Hematopoietic multipotent progenitor cell treated with erythropoietin and hydrocortisone succinate and interleukin-3 and kit ligand, for 6 days (in vitro differentiated cells): ENCODE measurements at places on chromosomes 16 and 17.

GRCh38 chr16:88821168-88821850, 9.6 kb upstream of the APRT start:
- no peak for DNase-seq

DNA sequence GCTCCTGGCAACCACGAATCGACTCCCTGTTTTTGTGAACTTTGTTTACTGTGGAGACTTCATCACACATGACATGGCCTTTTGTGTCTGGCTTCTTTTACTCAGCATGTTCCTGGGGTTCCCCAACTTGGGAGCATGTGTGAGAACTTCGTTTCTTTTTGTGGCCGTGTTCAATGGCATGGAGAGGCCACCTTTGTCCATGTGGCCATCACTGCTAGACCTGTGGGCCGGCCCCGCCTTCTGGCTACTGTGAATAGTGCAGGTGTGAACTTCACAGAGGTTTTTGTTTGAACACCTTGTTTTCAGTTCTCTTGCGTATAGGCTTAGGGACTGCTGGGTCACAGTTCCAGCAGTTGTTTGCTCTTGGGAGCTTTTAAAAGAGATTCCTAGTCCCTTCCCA, 5.7 kb upstream of the SLC38A8 start:
- DNase-seq: no peak

DNA sequence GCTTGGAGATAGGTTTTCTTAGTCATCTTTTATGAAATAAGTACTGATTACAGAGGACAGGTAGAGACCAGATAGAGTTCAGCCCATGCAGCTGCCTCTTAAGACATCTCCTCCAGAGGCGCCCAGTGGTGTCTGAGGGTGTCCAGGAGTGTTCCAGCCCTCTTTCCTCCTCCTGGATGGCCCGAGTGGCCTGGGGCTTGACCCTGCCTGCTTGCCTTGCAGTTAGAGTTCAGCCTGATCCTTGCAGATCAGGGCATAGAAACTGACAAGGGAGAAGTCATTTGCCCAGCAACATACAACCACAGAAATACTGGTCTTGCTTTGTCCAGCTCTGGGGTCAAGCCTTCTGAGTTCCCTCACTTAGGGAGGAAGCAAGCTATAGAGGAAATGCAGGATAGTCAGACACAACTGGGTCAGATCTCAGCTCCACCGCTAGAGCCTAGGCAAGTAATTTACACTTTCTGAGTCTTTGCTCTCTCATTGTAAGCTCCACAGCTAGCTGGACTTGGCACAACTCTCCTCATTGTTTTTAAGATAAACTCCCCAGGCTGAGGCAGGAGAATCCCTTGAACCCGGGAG, 3.6 kb upstream of the CCL1 start:
- DNase-seq: no peak

GRCh38 chr17:75153780-75154194, 525 bp downstream of the JPT1 start:
- peak; percentile 39 for DNase-seq

DNA sequence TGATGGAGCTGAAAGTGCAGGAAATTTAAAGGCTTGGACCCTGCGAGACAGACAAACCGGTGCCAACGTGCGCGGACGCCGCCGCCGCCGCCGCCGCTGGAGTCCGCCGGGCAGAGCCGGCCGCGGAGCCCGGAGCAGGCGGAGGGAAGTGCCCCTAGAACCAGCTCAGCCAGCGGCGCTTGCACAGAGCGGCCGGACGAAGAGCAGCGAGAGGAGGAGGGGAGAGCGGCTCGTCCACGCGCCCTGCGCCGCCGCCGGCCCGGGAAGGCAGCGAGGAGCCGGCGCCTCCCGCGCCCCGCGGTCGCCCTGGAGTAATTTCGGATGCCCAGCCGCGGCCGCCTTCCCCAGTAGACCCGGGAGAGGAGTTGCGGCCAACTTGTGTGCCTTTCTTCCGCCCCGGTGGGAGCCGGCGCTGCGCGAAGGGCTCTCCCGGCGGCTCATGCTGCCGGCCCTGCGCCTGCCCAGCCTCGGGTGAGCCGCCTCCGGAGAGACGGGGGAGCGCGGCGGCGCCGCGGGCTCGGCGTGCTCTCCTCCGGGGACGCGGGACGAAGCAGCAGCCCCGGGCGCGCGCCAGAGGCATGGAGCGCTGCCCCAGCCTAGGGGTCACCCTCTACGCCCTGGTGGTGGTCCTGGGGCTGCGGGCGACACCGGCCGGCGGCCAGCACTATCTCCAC, at the start of gene NOG:
Gene NOG (plus strand): TSS at position 54 of the 674 bp plus-strand sequence. CDS start 525 bp downstream, at position 579.
- DNase-seq: peak; percentile 53

- DNase-seq: no peak
These were observed 83.3 kb downstream of the HS3ST3A1 start for GRCh38 chr17:13518261-13519000.

GRCh38 chr16:85349365-85350145, 237.3 kb upstream of the CIBAR2 start:
- DNase-seq: no peak

DNA sequence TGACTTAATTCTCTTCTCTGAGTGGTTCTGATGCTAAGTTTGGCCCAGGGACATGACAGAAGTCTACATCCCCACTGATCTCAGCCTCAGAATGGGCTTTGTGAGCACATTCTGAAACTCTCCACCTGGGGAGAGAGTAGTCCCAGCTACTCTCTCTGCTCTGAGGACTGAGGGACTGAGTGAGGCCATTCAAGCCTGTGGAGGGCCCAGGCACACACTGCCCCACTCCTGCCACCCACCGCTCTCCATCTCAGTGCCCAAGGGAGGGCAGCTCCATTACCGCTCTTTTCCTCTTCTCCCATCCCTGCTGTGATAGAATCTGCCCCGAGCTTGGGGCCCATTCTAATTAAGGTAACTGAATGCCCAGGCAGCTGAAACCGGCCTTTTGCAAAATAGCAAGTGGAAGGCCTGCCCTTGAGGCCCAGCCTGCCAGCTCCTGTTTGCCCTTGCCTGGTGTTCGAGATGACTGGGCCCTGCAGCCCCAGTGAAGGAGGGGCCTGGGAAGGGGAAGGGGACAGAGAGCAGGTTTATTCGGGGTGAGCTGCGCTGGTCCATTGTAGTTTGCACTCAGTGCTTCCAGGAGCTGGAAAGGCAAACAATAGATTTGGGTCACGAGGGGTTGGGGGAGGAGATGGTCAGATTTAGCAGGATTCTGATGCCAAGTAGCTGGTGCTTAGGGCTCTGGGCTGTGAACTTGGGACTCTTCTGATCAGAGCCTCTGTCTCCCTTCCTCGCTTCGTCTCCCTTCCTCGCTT, 76.2 kb downstream of the RAB11FIP4 start:
- no peak for DNase-seq

- no peak for DNase-seq
These were observed 8.3 kb downstream of the SLC7A6 start for GRCh38 chr16:68272507-68273209.

DNA sequence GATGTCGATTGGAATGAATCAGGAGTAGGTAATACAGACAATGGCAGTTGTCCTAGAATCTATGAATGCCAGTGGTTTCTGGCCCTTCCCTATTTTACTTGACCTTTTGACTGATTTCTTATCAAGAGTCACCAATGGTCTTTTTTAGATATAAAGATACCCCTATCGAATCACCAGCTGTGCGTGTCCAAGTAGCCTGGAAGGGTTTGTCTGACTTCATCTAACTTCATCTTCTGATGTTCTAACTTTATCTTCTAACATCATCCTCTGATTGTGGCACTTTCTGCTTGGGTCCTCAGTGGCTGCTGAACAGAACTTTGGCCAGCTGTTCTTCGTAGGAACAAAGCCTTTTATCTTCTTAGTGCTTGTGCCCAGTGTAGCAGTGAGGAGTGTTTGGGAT, 129.7 kb downstream of the MSI2 start:
- peak; percentile 37 for DNase-seq

- no peak for DNase-seq
These were observed 57.7 kb downstream of the CDH11 start for GRCh38 chr16:65064131-65064530.

GRCh38 chr16:86396422-86396821, 113.9 kb upstream of the FOXF1 start:
- DNase-seq: no peak

DNA sequence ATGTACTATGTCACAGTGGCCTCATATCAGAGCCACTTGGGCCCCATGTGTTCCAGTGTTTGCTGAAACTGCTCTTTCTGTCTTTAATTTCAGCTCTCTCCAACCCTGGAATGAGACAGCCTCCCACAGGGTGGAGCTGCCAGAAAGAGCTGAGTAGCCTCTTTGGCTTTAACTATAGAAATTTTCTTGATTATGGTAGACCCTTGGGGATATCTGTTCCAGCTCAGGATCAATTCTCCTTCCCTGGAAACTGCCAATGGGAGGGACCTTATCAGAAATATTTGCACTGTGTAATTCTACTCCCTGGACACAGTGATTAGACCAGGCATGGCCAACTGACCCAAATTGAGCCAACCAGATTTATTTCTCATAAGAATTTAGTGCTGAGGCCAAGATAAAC, 39.0 kb upstream of the KDM8 start:
- DNase-seq: no peak

DNA sequence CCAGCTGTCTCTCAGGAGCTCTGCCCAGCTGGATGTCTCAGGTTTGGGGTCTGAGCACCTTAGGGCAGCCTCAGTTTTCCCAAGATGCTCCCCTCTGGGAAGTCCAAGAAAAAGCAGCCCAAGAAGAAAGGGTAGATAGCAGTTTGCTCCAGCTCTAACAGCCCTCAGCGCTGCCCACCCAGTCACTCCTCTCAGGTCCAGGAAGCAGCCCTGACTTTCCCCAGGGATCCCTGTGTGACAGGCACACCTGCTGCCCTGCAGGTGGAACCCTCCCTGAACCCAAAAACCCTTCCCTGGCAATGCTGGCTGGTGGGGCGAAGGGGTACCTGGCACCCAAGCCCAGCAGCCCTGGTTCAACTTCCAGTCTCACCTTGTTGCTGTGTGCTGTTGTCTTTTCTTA, 48.1 kb downstream of the BEAN1 start:
- DNase-seq: no peak

GRCh38 chr17:48053758-48054237, 5.6 kb downstream of the NFE2L1 start:
- DNase-seq: no peak

DNA sequence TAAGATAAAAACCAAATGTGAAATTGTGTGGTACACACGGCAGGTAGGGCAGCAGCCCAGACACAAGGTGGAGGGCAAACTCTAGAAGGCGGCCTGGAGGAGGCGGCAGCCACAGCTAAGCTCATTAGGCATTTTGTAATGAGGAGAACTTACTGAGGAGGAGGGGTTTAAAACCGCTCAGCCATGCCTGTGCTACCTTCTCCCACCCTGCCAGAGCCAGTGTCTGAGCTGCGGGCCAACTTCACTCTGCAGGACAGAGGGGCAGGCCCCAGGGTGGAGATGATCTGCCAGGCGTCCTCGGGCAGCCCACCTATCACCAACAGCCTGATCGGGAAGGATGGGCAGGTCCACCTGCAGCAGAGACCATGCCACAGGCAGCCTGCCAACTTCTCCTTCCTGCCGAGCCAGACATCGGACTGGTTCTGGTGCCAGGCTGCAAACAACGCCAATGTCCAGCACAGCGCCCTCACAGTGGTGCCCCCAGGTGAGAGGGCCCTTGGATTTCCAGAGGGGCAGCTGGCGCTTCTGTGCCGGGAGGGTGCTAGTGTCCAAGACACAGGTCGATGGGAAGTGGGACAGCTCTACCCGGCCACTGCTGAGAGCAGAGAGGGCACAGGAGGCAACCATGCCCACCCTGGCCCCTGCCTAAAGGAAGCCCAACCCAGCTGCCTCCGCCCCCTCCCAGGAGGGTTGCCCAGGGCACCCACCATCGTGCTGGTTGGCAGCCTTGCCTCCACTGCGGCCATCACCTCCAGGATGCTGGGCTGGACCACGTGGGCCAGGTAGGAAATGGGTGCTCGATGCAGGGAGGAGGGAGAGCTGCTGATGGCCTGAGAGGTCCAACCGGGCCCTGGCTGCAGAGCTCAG, 4.3 kb upstream of the SYNGR2 start:
- DNase-seq: no peak

GRCh38 chr17:62657145-62657665, 29.7 kb downstream of the MRC2 start:
- DNase-seq: no peak

- DNase-seq: peak; percentile 97
These were observed at the start of gene ST3GAL2 for GRCh38 chr16:70438969-70439862. TSS of gene ST3GAL2 (minus strand) at chr16:70439100. CDS start at chr16:70398530, 40,570 bp downstream.

- no peak for DNase-seq
These were observed 53.9 kb downstream of the GNAO1 start for GRCh38 chr16:56245197-56245596.

DNA sequence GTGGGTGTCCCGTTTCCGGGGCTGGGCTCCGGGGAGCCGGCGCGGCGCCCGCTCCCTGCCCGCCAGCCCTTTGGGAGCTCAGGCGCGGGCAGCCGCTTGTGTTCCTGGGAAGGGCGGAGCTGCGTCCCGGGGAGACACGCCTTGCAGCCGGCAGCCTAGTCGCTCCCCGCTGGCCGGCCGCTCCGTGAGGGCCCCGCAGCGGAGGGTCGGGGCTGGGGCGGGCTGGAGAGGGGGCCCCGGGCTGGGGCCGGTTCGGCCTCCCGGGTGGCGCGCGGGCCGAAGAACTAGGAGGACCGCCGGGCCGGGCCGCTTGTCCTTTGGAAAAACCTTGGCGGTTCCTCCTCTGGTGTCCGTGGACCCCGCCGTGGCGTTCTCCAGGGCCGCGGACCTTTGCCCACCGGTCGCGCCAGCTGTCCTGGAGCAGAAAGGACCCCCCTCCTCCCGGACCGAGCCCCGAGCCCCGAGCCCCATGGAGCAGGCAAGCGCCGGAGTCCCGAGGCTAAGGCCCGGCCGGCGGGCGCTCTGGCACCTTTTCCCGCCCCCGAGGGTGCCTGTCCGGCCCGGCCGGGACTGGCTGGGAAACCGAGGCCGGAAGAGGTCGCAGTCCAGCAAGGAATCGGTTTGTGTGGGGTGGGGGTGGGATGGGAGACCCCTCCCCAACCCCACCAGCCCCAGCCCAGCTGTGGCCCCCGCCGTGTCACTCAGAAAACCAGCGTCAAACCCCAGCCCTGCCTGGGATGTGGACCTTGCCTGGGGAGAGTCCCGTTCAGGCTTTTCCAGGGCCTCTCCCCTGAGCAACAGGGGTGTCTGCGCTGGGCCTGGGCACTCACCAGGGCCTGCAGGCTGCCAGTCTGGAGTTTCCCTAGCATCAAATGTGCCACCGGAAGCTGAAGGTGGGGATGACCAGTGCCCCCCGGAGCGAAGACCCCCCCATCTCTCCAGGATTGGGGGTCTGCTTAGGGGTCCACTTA, 6.8 kb upstream of the TBC1D3B start:
- peak; percentile 79 for DNase-seq

DNA sequence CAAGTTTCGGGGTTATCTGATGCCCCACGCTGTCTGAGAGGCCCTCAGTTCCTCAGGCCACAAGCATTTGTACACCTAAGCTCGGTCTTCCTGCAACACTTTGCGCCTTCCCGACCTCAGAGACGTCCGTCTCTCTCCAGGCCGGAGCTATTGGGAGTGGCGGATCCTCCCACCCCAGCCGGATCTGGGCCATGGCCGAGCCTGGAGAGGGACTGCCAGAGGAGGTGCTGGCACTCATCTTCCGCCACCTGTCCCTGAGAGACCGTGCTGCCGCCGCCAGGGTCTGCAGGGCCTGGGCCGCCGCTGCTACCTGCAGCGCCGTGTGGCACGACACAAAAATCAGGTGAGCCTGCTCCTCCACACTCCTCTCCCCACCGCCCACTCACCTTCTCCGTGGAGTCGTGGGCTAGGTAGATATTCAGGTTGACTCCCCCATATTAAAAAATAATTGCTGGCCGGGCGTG, 1.9 kb downstream of the FBXL8 start:
- DNase-seq: no peak
